ENCODE measurements at places on chromosomes 16 and 17.

DNA sequence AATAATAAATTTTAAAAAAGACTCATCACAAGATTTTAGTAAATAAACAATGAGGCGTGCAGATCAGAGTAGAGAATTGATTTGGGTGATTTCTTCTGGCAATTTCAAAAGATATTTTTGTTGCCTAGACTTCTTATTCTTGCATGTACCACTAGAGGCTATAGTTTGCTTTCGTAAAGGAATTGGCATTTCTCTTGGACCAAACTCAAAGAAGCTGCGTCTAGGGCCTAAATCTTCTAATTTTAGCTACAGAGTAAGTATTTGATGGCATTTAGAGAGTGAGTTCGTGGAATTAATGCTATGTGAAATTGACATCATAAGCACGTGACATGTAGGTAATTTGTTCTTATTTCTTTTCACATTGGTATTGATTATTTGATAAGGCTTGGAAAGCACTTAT lies 24.4 kb upstream of the ABCC11 start:
- no peak for DNase-seq

DNA sequence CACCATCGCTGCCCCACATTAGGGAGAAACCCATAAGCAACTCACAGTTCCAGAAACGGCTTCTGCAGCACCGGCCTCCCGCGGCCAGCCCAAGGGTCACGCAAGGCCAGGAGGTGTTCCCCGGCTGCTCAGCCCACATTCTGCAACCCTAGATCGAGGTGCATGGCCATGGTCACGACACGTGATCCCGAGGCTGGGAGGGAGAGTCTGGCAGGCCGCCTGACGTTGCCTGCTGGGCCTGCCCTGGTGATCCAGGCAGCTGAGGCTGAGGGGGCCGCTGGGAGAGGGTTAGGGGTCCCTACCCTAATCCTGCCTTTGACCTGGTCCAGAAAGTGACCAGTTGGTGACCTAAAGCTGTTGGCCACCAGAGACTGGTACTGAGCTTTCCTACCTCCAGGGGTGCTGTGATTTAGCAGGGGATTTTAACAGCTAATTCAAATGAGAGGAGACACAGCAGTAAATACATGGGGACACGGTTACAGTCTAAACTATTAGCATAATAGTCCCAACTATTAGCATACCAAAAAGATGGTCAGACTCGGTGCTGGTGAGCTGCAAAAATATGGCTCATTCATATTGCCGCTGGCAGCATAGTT lies 97.4 kb upstream of the CIBAR2 start:
- DNase-seq, result no peak

- DNase-seq, result no peak
These were observed 949 bp upstream of the SPAG7 start for GRCh38 chr17:4968486-4969046.

GRCh38 chr17:57226793-57227192 lies 29.5 kb upstream of the MSI2 start:
- DNase-seq, result no peak

DNA sequence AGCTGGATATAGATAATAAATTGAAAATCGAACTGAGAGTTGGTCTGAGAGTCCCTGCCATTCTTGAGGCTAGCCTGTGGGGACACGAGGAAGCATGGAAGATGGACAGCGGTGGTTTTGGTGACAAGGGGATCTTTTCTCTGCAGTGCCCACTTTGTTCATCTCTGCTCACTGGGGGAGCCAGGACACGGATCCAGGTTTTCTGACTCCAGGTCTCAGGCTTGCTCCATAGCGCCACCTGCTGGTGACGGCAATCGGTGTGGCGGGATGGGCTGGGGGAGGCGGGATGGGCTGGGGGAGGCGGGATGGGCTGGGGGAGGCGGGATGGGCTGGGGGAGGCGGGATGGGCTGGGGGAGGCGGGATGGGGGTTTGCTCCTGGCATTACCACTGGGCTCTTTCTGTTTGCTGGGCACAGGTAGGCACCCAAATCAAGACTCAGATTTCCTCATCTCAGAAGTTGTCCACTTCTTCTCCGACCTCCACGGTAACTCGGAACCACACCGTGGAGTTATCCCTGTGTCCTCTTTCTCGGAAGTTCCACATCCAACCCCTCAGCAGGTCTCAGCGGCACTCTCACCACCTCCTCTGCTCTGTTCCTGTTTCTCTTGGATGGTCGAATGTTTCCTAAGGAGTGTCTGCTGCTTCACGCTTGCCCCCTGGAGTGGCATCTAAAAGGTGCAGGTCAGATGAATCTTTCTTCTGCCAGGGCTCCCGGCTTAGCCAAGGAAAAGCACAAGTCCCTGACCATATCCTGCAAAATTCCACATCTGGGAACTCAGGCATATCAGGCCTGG lies 142.4 kb downstream of the CYLD start:
- DNase-seq, result peak; percentile 12

GRCh38 chr16:59173408-59173831 lies 439.3 kb upstream of the GOT2 start:
- no peak for DNase-seq

GRCh38 chr16:16073891-16074881 lies 124.8 kb downstream of the ABCC1 start:
- no peak for DNase-seq

- DNase-seq, result no peak
These were observed 15.8 kb upstream of the KCNJ18 start for GRCh38 chr17:21676281-21677111.

DNA sequence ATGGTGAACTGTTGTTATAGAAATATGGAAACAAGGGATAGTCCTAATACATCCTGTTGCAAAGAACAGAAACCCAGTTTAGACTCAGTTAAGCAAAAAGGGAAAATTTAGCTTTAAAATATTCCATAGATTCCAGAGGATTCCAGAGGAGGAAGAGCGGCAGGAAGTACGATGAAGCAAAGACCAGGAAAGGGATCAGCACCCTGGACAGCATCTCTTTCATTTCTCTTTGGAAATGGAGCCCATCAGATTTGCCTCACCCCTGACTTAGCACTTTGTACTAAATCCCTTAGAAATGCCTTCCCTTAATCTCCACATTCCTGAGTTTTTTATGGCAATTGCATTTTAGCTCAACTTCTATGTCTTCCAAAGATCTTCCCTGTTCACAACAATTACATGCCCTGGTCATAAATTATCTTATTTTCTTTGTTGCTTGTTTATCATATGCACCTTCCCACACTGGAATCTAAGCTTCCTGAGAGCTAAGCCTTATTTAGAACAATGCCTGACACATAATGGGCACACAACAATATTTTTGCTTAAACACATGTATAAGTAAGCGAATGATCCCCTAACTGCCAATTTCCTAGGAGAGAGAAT lies 150.0 kb upstream of the RBFOX1 start:
- DNase-seq, result no peak

DNA sequence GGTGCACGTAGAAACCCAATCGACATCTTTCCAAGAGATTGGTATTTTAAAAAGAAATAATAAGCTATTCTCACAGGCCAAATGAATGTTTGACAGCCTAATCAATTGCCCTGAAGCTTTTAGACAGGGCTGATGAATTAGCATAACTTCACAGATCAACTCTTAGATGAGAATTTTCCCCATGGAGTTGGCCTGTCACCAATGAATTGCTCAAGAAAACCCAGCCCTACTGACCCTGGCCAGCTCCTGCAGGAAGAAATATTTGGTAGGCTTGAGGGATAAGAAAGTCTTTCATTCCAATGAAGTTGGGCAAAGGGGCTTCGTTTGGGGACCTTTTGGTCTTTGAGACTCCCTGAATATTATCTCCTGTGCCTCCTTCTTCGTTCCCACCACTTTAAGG lies 23.4 kb upstream of the SEC14L1 start:
- DNase-seq, result no peak

DNA sequence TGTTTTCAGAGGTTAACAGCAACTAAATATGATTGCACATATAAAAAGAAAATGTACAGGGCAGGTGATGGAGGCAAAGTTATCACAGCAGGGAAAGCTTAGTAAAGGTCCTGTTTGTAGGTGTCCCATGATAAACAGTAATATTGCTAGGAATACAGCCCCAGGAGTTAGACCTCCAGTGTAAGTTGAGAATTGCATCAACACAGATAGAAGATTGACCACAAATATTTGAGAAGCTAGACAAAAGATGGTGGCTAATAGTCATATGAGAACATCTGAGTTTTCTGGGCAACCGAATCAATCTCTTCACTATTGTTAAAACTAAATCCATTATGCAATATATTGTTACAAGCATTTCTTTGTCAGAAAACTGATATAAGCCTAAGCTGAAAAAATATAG lies 152.6 kb downstream of the CDH11 start:
- no peak for DNase-seq
